Muscle of arm (tissue), 14 donors: ENCODE measurements at places on chromosomes 6 and 20.

GRCh38 chr6:14734416-14735340, 511.2 kb upstream of the JARID2 start:
- DNase-seq = no peak

DNA sequence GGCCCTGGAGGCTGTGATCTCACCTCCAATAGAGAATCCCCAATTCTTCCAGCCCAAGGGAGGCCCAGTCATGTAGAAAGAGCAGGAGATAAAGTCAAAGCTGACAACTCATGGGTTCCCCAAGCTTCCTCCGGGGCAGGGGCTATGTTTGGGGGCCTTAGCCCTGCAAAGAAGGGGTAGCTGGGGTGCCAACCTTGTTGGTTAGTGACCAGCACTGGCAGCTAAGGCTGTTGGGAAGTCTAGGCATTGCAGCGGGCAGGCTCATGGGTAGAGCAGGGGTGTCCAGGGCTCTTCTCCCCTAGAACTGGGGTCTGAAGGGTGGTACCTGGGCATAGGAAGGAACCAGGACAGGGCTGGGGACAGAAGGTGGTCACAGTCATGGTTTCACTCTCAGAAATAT, 36.4 kb downstream of the TGM2 start:
- no peak for DNase-seq

GRCh38 chr6:158439255-158439654, 120.6 kb upstream of the TMEM181 start:
- DNase-seq = no peak

DNA sequence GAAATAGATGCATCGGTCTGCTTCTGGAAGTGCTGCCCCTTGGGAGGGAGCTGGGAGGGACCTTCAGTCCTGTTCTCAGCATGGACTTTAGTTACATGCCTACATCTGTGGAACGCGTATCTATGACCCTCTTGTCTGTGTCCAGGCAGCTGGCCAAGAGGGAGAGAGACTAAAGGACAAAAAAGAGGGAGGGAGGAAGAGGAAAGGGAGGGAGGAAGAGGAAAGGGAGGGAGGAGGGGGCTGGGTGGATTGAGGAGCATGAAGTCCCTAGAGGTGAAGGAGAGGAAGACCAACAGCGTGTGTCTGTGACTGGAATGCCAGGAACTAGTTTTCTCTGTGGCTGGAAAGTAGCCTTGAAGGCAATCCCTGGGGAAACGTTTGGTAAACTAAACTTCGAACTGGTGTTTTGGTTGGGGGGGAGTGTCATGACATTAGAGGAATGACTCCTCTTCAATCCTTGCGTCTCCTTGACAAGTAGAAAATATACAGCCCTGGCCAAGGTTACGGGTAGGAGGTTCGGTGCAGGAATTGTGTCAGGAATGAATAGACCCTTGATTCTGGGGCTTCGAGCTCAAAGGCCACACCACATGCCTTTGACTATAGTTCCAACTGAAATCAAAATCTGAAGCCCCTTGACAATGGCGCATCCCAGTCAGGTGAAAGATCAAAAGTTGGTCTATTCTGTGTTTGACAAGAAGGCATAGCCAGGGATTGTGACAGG, 52.0 kb upstream of the PLEKHG1 start:
- no peak for DNase-seq

- no peak for DNase-seq
Measured at GRCh38 chr6:24858177-24858653, 59.5 kb upstream of the ARMH2 start.

DNA sequence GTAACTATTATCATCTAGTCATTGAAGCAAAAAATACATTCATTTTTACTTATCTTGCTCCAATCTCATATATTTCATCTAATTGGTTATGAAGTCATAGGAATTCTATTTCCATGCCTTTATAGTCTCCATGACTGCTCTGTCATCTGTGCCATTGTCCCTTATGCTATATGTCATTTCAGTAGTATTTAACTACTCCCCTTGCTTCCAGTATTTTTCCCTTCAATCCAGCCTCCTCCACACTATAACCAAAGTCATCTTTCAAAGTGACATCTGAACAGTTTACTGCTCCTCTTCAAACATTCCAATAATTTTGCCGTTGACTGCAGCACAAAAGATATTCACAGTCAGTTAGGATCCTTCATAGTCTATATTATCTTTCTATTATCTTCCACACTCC, 216.6 kb upstream of the HS3ST5 start:
- no peak for DNase-seq

DNA sequence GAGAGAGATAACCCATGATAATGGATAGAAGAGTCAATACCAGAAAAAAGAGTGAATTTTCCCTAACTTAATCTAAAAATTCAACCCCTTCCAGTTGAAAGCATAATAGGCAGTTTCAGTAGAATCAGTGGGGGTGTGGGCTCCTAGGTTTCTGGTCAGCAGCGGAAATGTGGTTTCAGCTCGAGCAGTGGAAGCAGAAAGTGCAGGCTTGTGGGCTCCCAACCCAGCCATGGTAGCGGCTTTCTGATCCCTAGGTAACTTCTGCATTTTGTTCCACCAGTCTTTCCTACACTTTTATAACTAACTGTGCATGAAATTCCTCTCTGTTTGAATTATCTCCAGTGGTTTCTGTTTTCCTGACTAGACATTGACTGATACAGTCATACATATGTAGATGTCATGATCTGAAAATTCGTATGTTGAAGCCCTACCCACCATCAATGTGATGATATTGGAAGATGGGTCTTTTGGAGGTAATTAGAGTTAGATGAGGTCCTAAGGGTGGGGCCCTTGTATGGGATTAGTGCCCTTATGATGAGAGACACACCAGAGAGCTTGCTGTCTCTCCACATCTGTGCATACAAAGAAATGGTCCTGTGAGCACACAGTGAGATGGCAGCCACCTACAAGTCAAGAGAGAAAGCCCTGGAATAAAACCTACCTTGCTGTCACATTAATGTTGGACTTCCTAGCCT, 6.5 kb upstream of the DDO start:
- no peak for DNase-seq

DNA sequence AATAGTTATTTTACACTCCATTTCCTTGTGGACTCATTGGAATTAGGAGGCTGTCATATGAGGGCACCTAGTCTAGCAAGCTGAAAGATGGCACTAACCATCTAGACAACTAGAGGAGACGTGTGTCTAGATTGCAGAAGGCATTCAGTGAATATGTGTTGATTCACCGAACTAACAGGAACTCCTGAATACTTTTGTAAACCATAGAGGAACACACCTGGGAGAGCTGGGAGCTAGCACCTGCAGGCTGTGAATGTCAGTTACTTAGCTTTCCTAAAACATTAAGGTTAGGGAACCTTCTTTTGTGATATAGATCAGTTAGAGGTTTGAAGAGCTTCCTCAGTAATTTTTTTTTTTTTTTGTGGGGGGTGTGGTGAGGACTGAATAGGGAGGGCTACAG, 7.7 kb downstream of the OPN5 start:
- no peak for DNase-seq

DNA sequence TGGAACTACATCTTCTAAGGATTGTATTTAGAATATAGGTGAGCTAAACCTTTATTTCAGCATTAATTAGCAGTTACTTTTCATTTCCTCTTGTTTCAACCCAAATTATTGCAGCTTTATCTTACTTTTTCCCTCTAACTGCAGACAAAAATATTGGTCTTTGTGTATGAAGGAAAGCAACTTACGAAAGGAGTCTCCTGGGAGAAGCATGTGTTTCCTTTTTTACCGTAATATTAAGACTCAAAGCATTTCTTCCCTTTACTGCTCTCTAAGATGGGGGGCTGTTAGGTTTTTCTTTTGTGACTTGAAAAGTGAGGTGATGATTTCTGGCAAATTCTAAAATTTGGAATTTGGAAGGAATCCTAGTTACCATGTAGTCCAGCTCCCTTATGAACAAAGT, 111.0 kb downstream of the TCP11 start:
- DNase-seq = no peak

GRCh38 chr6:26271668-26272024, 93.4 kb upstream of the BTN3A2 start:
- no peak for DNase-seq

DNA sequence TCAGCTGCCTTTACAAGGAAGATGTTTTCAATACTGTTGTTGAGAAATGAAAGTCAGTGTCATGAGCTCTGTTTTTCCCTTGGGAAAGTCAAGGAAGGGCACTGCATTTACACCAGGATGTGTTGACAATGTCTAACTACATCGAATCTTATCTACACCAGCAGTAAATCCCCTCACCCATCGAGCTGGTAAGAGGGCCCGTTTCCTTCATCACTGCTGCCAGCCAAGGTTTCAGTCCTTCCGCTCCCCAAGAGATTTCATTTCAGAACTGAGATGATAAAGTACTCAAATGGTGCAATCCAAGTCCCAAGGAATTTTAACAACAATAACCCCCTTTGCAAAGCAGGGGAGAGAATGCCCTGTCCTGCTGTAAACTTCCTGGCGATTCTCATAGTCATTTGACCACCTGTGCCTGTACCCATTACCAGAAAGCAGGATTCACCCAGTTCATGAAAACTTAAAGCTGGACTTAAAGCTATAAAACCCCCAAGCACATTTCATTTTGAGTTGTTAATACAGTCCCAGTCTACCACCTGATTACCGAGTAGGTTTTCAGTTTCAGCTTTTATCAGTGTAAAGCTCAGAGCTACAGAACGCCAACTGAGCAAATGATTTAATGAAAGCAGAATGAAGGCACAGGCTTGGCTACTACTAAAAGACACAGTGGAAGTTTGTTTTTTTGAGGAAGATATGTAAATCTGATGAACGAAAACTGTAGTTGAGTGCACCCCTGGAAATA, 122.5 kb upstream of the TAB2 start:
- DNase-seq = no peak

GRCh38 chr6:36873115-36873514, 1.5 kb downstream of the PPIL1 start:
- no peak for DNase-seq

DNA sequence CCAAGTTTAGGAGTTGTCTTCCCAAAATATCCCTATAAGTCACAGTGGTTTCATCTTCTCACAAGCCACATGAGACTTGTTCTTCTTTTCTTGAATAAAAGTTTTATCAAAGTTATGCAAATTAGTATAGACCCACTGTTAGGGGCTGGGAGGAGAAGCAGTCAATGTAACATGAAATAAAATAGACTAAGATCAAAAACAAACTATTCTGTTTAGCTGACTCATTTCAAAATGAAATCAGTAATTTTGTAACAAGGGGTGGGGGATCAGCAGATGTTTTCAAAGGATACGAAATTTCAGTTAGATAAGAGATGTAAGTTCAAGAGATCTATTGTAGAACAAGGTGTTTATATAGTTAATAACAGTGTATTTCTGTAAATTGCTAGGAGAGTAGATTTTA, 339.6 kb upstream of the PRDM1 start:
- DNase-seq = no peak

GRCh38 chr6:116268589-116269293, 11.0 kb downstream of the TSPYL1 start:
- peak; percentile 68 for DNase-seq

GRCh38 chr6:13268913-13269518, 59.3 kb downstream of the TBC1D7 start:
- no peak for DNase-seq

DNA sequence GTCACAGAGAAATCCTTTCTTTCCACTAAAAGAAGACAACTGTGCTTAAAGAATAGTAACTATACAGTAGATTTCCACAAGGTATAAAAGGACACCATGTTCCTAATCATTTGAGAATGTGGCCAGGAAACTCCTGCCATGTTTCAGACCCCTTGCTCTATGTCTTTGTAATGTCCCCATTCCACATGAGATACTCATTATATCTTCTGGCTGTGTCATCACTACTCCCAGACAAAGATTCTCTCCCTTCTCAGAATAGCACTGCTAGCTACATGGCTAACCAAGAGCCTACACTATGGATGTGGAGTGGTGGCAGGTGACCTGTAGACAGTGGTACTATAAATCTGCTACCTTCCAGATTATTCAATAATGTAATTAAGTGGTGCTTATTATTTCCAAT, 218.1 kb upstream of the MCHR2 start:
- DNase-seq = no peak

DNA sequence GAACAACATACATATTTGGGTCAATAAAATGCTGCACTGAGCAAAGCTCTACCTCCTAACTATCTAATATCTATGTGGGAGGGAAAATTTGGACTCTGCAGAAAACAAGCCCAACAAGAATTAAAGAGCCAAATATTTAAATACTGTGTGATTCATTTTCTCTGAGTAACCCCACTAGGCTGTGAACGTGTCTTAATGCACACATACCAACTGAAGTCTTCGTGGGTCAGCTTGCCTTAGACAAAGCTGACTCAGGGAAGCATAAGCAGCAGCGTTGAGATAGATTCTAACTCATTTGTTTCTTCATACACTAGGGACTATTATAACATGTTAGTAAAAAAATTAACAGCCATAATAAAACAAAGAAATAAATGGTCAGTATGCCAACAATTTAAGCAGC, 114.3 kb downstream of the GJA1 start:
- DNase-seq = no peak

- DNase-seq = no peak
Measured at GRCh38 chr20:17043323-17043722, 183.5 kb upstream of the PCSK2 start.

- DNase-seq = no peak
Measured at GRCh38 chr6:153058909-153059308, 56.4 kb upstream of the MTRF1L start.

DNA sequence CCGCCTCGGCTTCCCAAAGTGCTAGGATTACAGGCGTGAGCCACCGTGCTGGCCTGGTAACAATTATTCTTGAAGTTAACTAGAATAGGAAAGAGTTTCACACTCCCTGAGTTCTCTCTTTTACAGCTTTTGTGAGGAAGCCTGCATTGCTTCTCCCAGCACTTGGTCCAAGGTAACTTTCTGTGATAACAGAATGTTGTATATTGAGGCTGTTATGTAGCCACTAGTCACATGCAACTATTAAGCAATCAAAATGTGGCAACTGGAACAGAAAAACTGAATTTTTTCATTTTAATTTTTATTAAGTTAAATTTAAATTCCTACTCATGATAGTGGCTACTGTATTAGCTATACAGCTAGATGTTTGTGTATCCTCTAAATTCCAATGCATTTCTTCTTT, 2.5 kb downstream of the TRIM38 start:
- DNase-seq = no peak

DNA sequence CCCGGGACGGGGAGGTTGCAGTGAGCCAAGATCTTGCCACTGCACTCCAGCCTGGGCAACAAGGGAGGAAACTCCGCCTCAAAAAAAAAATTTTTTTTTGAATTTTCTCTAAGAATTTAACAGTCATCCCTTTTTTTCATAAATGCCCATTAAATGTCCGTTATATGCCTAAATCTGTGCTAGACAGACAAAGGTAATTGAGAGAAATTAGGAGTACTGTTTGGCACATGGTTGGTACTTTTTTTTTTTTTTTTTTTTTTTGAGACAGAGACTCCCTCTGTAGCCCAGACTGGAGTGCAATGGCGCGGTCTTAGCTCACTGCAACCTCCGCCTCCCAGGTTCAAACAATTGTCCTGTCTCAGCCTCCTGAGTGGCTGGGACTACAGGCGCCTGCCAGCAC, 1.7 kb downstream of the PCMT1 start:
- DNase-seq = no peak

GRCh38 chr6:4587171-4587570, 189.0 kb upstream of the CDYL start:
- no peak for DNase-seq
